Aorta (tissue), 5 donors: ENCODE measurements at places on chromosomes 5 and 9. TPM values are rescaled to one million over a fixed set of nuclear protein-coding genes. Genes with fewer than 3 reads are reported as not detected.

Gene ADAMTSL2
- polyA plus RNA-seq: not detected

Gene FOXD1
- 6.7 TPM for polyA plus RNA-seq

Gene ANKRD18B
- not detected for polyA plus RNA-seq

Gene PDGFRB
- polyA plus RNA-seq: 44.0 TPM

Gene EIF4E1B
- polyA plus RNA-seq: not detected
